ENCODE measurements at places on chromosomes 1 and 21.
A peak's percentile ranks its signal among the peaks of the same experiment; 100 is the strongest.

GRCh38 chr1:33623811-33624210, 151.4 kb downstream of the ZSCAN20 start:
- DNase-seq, result no peak

DNA sequence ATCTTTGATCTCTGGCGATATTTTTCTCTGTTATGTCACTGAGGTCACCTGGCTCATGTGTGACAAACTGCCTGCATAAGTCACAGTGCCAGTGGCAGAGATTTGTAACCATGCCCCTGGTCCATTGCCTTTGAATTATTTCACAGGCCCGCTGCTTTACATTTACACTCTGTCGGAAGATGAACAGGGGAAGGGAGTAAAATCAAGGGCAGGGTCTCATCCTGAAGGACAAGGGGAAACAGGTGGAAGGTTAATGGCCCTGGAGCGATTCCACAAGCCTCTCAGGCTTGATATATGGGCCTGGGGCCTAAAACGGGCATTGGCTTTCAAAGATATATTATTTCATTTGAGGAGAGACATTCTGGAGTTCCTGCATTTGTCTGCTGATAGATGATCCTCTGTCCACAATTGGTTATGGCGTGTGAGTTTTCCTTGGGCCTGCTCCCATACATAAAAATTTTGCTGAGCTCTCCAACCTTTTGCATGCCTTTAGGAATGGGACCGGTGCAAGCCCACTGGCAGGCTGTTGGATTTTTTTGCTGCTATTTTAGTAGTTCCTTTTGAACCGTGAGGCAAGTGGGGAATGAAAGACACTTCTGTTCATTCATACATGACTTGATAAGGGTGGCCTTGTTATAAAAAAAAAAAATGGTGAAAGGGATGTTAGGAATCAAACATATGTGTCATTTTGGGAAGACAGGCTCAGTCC, 51.9 kb downstream of the NR5A2 start:
- no peak for DNase-seq

DNA sequence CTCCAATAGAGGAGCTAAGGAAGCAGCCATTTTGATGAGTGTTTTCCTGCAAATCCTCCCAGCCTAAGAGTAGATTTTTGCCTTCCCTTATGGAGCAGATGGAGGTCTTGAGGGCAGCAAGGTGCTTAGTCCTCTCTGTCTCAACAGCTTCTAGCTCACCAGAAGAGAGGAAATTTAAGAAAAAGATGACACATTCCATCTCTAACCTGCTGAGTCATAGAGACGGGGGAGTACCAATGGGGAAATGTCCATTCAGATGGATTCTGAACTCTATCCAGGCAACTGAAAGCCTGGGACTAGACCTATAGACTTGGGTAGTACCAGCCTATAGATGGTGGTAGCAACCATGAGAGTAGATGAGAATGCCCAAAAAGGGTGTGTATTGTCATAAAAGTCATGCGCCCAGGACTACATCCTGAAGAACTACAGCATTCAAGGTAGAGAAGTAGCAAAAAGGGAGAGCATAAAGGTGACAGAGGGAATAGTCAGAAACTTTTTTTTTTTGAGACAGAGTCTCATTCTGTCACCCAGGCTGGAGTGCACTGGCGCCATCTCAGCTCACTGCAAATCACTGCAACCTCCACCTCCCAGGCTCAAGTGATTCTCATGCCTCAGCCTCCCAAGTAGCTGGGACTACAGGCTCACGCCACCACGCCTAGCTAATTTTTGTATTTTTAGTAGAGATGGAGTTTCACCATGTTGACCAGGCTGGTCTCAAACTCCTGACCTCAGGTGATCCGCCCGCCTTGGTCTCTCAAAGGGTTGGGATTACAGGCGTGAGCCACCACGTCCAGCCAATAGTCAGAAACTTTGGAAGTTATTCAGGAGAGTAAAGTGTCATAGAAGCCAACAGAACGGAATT, 10.7 kb upstream of the ELOA start:
- no peak for DNase-seq

- DNase-seq, result no peak
Measured at GRCh38 chr1:220430059-220430458, 97.9 kb upstream of the MARK1 start.

DNA sequence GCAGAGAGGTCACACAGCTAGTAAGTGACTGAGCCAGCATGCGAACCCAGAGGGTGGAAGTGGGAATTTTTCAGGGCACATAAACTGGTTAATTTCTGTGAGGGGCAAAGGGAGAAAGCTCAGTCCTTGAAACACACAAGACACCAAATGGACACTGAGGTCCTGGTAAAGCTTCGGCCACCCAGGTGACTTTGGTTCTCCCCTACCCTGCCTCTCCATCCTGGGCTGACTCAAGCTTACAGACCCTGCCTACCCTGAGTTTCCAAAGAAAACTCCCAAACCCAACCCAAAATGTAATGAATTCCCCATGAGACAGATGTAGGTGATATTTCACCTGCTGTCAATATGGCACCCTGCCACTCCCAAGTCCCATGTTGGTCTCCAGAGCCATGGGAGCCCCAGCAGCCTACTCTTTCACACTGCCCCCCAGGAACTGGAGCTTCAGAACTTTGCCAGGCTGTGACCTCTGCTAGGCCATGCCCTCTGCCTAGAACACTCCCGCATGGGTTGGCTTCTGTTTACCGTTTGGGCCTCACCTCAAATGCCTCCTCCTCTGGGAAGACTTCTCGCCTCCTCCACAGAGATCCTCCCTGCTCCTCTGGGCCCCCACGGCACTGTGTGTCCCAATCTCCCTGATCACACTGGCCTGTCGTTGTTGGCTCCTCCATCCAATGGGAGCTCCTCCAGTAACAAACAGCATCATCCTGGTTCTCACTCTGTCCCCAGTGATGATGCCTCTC, 3.7 kb upstream of the LRP8 start:
- DNase-seq, result peak; percentile 11
